AG10803 (cell line): ENCODE measurements at places on chromosomes 16 and 17.

GRCh38 chr17:280216-280615 is 72.4 kb downstream of the RPH3AL start:
- no peak for DNase-seq

- DNase-seq, result no peak
Observed at GRCh38 chr16:59913666-59914065, 1179.5 kb upstream of the GOT2 start.

DNA sequence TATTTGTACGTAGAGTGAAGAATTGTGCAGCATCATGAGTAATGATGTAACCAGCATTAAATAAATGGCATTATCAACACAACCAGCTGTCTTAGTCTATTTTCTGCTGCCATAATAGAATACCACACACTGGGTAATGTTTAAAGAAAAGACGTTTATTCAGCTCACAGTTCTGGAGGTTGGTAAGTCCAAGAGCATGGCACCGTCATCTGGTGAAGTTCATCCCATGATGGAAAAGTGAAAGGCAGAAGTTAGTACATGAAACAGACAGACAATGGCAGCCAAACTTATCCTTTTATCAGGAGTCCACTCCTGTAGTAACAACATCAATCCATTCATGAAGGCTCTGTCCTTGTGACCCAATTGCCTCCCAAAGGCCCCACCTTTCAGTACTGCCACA is 6.3 kb upstream of the GOSR2 start:
- DNase-seq, result no peak

DNA sequence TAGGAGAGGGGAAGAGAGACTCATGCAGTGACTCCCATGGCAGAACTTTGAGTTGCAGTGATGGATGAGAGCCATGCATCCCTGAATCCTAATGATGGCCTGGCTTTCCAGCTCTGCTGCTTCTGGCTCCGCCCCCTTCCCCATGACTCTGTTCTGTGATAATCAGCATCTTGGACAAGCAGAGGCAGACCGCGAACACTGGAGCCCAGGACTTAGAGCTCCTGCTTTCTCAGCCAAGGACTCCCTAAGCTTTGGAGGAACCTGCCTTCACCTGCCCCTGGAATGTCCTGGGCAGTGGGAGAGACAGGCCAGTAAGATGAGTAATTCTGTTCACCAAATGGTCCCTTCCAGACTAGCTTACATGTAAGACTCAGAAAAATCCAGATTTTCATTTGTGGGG is 12.5 kb downstream of the CCDC92B start:
- no peak for DNase-seq

DNA sequence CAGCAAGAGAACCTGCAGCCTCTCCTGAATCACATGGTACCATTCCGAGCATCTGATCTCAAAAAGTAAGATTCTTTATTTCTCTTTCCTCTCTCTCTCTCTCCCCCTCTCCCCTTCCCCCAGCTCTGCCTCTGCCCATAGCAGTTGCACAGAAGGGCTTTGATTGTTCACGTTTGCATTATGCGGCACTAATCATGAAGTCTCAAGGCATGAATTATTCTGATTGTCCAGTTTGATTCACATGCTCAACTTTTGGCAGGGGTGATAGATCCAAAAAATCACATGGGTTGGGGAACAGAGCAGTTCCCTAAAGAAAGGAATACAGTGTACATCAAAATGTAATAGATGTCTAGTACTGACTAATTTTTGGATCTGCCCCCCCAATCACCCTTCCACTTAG is 380.0 kb upstream of the SOX9 start:
- no peak for DNase-seq

DNA sequence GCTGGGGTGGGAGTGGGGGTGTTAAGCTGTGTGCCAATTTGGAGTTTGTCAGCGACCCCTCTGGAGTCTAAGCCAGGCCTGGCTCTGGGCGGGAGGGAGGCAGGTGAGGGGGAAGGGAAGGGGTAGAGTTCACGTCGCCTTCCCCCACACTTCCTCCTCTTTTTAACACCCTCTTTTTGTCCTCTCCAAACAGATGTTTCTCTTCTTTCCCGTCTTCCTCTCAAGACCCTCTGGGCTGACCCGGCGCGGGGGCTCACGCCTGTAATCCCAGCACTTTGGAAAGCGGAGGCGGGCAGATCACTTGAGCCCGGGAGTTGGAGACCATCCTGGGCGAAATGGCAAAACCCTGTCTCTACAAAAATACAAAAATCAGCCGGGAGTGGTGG is 3.3 kb downstream of the HOXB1 start:
- no peak for DNase-seq

DNA sequence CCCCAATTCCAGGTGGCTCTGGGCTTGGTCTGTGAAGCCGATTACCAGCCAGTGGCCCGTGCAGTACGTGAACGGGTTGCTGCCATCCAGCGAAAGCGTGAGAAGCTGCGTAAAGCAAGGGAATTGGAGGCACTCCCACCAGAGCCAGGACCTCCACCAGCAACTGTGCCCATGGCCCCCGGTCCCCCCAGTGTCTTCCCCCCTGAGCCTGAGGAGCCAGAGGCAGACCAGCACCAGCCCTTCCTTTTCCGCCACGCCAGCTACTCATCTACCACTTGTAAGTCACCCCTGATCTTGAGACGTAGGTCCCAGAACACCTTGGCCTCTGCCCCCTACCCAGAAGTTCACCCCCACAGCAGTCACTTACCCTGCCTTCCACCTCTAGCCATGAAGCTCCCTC is 6.9 kb downstream of the WNK4 start:
- no peak for DNase-seq

DNA sequence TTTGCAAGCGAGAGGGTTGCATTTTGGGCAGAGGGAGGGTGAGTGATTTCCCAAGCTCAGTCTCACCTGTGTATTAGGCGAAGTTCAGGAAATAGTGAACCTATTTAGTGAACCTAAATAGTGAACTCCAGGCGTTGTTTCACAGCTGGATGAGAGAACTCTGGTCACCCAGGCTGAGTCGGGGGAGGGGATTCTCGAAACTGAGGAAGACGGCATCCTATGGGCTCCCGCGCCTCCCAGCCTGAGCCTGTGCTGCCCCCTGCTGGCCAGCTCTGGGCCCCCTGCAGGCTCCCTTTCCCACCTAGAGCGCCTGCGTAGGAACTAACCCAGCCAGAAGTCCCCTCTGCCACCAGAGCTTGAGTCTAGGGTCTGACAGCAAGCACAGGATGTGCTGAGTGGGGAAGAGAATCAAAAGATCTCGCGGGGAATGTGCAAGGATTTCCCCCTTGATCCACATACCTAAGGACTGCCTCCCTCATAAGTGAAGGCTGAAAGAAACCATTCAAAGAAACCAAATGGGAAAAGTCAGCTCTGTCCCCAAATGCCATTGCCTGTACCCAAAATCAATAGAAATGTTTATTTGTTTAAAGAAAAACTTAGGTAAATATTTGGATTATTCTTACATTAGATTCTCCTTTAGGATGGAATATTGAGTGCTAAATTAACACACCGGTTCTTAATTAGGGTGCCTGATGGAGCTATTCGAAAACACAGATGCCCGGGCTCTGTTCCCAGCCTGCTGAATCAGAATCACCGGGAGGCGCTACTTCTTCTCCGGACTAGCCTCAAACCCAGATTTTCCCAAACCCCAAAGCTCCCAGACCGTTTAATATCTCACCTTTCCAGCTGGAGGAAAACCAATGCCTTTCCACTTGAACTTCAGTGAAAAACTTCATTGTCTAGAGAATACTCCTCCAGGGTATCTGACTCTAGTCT is 14.8 kb upstream of the MARVELD3 start:
- peak; percentile 20 for DNase-seq

DNA sequence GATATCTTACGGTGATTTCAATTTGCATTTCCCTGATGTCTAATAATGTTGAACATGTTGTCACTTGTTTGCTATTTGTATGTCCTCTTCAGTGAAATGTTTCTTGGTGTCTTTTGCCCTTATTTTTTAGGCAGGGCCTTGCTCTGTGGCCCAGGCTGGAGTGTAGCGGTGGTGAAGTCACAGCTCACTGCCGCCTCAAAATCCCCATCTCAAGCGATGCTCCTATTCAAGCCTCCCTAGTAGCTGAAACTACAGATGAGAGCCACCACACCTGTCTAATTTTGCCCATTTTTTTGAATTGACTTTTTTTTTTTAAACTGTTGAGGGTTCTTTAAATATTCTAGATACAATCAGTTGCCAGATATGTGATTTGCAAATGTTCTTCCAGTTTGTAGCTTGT is 8.3 kb downstream of the UBE2G1 start:
- DNase-seq, result no peak

- DNase-seq, result no peak
Observed at GRCh38 chr16:17343028-17343427, 127.7 kb downstream of the XYLT1 start.

GRCh38 chr17:80058311-80058955 is 22.0 kb downstream of the CCDC40 start:
- no peak for DNase-seq

GRCh38 chr16:85157813-85158742 is 45.8 kb upstream of the CIBAR2 start:
- DNase-seq, result peak; percentile 35

DNA sequence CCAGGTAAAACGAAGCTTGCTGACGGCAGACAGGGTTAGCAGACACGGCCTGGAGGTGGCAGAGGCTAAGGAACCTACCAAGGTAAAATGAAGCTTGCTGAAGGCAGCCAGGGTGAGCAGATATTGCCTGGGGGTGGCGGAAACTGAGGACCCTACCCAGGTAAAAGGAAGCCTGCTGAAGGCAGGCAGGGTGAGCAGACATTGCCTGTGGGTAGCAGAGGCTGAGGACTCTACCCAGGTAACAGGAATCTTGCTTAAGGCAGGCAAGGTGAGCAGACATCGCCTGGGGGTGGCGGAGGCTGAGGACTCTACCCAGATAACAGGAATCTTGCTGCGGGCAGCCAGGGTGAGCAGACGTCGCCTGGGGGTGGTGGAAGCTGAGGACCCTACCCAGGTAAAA is 2.6 kb upstream of the GCGR start:
- DNase-seq, result no peak

DNA sequence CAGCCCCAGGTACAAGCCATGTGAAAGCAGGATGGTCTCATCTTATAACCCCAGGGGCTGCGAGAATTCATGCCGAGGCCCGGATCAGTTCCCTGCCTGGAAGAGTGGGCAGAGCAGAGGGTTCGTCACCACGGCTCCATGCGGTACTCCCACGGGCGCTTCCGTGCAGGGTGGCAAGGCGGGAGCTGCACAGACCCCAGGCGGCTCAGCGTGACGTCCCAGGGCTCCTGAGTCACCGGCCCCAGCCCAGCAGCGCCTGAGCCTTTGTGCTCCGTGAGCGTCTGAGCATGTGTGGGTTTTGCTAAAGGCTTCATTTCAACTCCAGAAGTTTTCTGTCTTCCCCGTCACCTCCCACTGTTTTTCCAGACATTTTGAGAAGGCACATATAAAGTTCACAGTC is 71.2 kb upstream of the CHMP6 start:
- no peak for DNase-seq

DNA sequence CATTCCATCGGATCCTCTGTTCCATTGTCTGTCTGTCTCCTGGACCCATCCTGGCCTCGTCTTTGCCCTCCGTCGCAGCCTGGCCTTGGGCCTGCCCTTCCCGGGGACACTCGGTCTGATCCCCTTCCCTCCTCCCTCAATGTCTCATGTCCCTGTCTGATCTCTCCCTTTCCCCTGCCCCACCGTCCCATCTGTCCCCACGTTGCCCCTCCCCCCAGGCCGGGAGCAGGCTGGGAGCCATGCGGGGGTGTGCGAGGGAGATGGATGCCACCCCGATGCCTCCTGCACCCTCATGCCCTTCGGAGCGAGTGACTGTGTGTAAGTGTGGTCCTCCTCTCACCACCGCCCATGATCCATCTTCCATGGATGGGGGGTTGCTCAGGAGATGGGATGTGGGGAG is 5.3 kb upstream of the ATP2A1 start:
- no peak for DNase-seq

GRCh38 chr16:27193300-27193990 is 9.9 kb upstream of the KDM8 start:
- DNase-seq, result no peak

- peak; percentile 52 for DNase-seq
Observed at GRCh38 chr16:51540259-51540658, 389.2 kb upstream of the SALL1 start.

DNA sequence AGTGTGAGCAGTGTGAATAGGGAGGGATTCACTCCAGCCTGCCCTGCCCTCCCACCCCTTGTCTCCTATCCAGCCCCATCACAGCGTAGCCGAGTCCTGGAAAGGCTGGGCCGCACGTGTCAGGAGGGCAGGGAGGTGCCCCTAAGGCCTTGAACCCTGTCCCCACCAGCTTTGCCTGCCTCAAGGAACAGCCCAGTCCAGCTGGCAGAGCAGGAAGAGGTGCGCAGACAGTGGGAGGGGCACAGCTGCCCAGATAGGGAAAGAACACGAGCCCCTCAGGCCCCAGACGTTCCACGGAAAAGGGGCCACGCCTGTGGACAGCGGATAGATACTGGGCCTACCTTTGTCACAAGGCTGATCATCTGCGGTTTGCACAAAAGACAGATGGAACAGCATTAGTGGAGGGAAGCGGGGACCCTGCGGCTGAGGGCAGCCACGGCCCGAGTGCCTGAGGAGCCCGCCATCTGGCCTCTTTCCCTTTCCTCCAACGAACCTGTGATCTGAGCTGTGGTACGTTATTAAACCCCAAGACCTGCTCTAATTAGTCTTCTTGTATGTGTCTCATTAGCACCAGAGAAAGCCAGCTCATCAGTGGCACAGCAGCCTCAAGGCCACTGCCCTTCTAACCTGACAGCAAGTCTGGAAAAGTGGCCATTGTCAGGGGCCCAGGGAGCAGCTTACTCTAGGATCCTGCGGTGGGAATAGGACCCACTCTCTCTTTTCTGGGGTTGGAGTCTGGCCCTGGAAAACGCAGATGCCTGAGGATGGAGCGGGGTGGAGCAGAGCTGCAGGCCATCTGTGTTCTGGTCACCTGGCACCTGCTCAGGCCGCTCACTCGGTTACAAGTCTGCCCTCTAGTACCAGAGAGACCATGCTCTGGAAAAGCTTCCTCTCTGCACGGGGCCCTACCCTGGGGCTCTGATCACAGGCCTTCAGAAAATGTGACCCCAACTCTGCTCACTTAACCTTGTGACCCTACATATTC is 16.3 kb downstream of the MPP3 start:
- DNase-seq, result no peak

GRCh38 chr17:5100832-5101231 is 10.8 kb downstream of the ZNF232 start:
- no peak for DNase-seq

- DNase-seq, result no peak
Observed at GRCh38 chr17:16929035-16929680, 42.8 kb downstream of the TNFRSF13B start.
